ENCODE measurements at places on chromosomes 12 and 14.
A peak's percentile ranks its signal among the peaks of the same experiment; 100 is the strongest.

DNA sequence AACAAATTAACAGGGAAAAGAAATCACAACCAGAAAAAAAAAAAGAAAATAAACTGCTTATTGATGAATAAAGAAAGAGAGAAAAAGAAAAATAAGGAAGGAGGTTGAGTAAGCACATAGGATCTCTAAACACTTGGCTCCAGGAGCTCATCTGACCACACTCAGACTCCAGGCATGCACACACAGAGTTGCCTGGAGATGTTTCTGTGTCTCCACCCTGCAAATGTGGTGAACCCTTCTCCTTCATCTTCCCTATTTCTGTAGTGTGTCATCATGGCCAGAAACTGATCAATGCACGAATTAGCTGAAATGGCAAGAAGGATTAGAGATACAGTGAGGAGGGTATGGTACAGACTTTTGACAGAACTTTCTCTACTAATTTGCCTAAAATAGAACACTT lies 20.2 kb downstream of the OR4N2 start:
- DNase-seq = no peak

DNA sequence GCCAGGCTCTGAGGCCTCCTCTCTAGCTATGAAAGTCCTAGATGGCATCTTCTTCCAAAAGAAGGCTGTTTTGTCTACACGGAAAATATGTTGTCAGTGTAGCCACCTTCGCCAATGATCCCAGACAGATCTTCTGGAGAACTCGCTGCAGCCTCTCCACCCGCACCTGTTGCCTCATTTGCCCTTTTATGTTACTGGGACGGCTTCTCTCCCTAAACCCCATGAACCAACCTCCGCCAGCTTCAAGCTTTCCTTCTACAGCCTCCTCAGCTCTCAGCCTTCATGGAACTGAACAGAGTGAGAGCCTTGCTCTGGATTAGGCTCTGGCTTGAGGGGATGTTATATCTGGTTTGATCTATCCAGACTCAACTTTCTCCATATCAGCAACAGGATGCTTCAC lies 10.8 kb downstream of the P2RX2 start:
- DNase-seq = no peak

GRCh38 chr12:53624956-53625355 lies 1.2 kb downstream of the ATF7 start:
- DNase-seq = no peak

DNA sequence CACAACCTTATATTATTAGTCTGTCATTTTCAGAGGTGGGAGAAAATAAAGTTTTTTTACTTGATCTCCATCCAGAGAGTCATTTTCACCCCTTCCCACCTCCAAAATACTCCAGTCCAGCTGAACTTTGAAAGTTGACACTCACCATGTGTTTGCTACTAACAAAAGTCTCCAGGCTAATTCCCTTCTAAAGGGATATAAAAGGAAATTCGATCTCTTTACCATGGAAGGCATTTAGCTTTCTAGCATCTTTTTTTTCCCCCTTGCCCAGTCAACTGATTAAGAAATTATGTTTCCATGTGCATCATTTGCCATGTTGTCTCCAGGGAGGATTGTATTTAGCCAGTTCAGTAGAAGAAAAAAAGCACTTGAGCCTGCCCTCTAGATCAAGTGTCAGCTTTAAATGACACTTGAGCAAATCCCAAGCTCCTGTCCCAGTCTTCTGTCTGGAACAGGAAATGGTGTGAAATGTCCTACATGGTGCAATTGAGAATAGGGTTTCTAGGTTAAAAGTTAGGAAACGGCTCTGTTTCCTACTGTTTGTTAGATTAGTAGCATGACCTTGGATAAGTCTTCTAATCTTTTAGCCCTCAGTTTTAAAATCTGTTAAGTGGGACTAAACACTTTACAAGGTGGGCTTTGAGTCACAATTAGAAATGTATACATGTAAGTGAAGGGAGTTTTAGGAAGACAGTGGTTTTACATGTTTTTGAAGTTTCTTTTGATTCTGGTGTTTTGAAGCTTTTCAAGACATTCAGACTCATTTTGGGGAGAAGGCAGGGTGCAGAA lies 67.2 kb downstream of the GNS start:
- no peak for DNase-seq

DNA sequence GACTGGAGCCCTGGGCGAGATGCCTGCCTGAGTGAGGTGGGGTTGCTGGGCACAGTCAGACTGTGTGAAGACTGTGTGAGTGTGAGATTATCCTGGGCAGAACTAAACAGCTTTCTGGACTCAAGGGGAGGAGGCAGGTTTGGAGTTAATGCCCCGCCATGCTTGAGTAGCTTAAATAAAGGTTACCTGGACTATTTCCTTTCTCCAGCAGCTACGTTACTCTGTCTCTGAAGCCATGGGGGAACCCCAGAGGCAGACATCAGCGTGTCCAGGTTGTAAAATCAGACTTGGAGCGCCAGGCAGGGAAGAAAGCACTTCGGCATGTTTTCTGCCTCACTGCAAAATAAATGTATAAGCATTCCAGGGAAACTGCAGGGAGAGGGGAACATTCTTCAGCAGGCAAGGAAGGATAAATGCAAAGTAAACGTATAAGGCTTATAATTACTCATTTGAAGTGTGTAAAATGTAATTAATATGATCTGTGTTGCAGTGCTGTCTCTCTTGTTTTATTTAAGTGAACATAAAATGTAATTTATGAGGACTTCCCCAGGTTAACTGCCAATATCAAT lies 129.7 kb downstream of the CHST11 start:
- no peak for DNase-seq

- no peak for DNase-seq
These were observed 41.2 kb upstream of the PLEKHD1 start for GRCh38 chr14:69443296-69443805.

- DNase-seq = no peak
These were observed 83.7 kb downstream of the HEATR5A start for GRCh38 chr14:31336646-31337045.

DNA sequence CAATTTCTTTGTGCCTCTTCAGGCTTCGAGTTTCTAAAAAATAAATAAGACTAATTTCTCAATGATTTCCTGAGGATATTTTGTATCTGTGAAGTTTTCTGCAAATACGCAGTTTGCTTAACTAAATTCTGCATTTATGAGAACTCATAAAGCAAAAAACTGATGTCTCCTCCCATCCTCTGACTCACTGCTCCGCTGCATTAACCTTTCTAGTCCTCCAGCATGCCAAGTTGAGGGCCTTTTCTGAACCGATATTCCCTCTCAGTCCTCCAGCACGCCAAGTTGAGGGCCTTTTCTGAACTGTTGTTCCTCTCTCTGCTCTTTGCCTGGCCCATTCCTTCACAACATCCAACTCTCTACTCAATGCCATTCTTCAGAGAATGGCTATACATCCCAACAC lies 3.2 kb downstream of the IPO8 start:
- peak; percentile 49 for DNase-seq

GRCh38 chr14:35337269-35338255 lies 45.4 kb downstream of the PSMA6 start:
- no peak for DNase-seq

- DNase-seq = no peak
These were observed at the start of gene SOCS2 for GRCh38 chr12:93571925-93572711. TSS of gene SOCS2 (plus strand) at chr12:93572675. CDS start at chr12:93572898, 223 bp downstream.

DNA sequence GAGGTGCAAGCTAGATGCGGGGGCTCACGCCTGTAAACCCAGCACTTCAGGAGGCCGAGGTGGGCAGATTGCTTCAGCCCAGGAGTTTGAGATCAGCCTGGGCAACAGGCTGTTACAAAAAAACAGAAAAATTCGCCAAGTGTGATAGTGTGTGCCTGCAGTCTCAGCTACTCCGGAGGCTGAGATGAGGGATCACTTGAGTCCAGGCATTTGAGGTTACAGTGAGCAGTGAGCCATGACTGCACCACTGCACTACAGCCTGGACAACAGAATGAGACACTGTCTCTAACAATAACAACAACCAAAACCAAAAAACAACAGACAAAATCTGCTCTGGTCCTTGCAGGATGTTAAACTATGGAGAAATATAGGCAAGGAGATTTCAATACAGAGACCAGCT lies 13.9 kb downstream of the BTBD7 start:
- DNase-seq = no peak

- DNase-seq = no peak
These were observed 143.6 kb downstream of the TMEM117 start for GRCh38 chr12:43979450-43979849.

DNA sequence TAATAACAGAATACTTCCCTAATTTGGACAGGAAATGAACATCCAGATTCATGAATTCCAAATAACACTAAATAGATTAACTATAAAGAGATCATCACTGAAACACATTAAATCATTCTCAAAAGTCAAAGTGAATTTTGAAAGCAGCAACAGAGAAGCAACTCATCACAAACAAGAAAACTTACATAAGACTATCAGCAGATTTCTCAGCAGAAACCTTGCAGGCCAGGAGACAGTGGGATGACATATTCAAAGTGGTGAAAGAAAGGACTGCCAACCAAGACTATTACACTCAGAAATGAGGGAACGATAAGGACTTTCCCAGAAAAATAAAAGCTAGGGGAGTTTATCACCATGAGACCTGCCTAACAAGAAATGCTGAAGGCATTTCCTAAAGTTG lies 70.8 kb downstream of the ITPR2 start:
- no peak for DNase-seq

DNA sequence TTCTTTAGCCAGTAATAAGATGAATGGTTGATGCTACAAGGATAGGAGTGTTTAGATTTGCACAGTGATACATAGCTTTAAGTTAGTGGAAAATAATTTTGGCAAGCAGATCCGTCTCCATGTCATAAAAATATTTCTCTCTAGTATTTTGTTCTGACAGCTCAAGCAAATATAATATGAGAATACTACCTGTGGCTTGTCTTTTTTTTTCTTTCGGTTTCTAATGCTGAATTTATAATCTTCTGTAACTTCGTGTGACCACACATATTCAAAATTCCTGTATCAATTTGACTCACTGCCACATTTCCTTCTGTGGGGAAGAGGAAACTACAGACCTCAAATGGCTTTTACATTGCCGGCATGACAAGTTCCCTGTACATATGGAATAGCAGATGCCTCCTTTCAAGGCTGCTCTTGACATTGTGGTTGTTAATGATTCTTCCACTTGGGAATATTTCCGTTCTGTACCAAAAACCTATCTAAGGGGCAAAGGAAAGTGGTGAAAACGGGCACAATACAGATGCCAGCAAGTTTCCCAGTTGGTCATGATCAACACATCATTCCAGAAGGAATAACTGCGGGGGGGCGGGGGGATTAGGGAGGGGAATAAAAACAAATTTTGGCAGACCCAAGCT lies 103.6 kb upstream of the CCDC91 start:
- DNase-seq = no peak

- no peak for DNase-seq
These were observed 22.7 kb upstream of the KRT78 start for GRCh38 chr12:52871291-52872039.
